ENCODE measurements at places on chromosomes 7 and 10. TPM values are rescaled to one million over a fixed set of nuclear protein-coding genes. Genes with fewer than 3 reads are reported as not detected.

GRCh38 chr7:35576031-35576573 lies 118.8 kb downstream of the HERPUD2 start:
- DNase-seq: no peak

DNA sequence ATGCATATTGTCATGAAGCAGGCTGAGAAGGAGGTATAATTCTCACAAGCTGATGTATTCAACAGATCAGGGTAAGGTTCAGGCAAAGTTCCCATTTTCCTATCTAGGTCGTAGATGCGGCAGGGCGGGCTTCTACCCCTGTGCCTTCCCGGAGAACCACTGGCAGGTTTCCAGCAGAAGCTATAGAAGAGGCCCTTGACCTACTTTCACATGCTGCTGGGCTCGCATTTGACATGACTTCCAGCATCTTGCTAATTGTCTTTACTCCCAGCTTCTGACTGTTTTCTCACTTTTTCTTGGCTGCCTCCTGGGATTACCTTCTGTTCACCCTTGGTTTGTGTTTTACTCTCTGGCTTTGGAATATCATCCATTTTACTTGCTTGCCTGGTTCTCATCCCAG lies 32.6 kb upstream of the ORC5 start:
- no peak for DNase-seq

SLC26A5 gene
- 0.19 TPM for total RNA-seq

NPY gene
- total RNA-seq: not detected

All from mesenteric fat pad (tissue), 1 donor.